ENCODE measurements at places on chromosomes 7 and 10.

- DNase-seq = no peak
Measured at GRCh38 chr10:122062831-122063674, 74.1 kb downstream of the TACC2 start.

GRCh38 chr7:142787034-142787768 lies 16.4 kb downstream of the PRSS2 start:
- no peak for DNase-seq

- DNase-seq = no peak
Measured at GRCh38 chr10:77799352-77799751, 127.2 kb downstream of the DLG5 start.

GRCh38 chr10:3716093-3716492 lies 68.9 kb downstream of the KLF6 start:
- DNase-seq = no peak

GRCh38 chr7:91067242-91067641 lies 197.0 kb upstream of the FZD1 start:
- DNase-seq = no peak

- no peak for DNase-seq
Measured at GRCh38 chr10:1310271-1310789, 254.1 kb downstream of the WDR37 start.

DNA sequence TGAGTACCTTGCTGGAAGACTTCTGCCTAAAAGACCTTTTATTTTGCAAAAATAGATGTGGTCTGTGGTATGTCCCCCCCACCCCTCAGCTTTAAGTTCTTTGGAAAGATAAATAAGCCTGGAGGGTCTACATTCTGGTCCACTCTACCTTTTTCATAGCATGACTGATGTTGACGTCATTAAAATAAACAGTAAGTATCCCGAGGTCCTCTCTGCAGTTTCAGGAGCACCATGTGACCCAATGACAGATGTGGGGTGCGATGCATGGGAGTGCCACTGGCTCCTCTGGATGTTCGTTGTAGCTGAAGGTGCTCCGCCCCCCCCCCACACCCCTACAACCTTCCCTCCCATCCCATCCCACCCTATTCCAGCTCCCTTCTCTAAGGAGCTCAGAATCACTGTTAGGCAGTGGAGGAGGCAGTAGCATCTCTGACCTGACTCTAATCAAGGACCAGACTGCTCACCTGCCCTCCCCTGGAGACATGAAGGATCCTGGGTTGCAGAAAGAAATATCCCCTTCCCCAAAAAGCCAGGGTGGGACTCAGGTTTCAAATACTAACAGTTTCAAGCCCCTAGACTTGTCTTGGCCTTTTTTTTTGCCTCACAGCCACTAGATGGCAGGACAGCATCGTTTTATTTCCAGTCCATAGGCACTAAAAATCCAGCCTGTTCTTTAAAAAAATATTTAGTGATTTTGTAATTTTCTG lies 25.1 kb downstream of the CASP7 start:
- DNase-seq = no peak

- DNase-seq = no peak
Measured at GRCh38 chr7:141352955-141353354, 198.3 kb upstream of the AGK start.

GRCh38 chr7:66399566-66399965 lies 194.4 kb downstream of the TPST1 start:
- no peak for DNase-seq

GRCh38 chr7:118420888-118421287 lies 196.4 kb downstream of the ANKRD7 start:
- no peak for DNase-seq

DNA sequence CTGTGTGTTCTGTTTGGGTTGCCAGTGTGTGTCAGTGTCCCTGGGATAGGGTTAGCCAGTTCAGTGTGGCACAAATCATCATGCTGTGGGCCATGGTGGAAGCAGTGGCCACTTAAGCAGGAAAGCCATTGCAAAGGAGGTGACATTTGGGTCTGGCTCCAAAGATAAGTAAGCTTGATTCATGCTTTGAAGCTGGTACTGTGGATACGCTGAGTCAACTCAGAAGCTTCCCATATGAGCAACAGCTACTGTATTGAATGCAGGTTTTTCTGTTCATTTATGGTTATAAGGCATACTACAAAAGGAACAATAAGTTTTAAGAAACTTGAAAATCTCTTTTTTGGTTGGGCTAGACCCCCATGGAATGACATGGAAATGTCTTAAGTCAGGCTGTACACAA lies 143.1 kb downstream of the BMPER start:
- DNase-seq = no peak

- peak; percentile 56 for DNase-seq
Measured at GRCh38 chr10:104333032-104333727, 5.1 kb downstream of the ITPRIP start.

GRCh38 chr7:46953008-46953407 lies 628.9 kb downstream of the TNS3 start:
- no peak for DNase-seq

- no peak for DNase-seq
Measured at GRCh38 chr7:157542068-157543021, 205.5 kb downstream of the DNAJB6 start.

- DNase-seq = no peak
Measured at GRCh38 chr7:6227294-6227846, 45.1 kb downstream of the CYTH3 start.

DNA sequence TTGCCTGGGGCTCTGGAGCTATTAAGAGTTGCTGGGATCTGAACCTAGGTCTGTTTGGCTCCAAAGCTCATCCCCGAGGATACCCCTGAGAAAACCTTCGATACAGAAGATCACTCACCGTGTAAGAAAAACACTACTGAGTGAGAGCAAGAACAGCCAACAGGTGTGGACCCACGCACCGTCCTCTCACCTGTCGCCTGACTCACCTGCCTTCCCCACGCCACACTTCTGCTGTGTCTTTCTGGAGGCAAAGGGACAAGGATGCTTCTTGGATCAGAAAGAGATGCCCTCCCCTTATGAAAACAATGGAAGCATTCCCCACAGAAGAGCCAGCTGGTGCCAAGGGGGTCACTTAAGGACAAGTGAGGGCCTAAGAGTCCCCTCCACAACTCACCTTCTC lies 46.7 kb downstream of the COL13A1 start:
- DNase-seq = no peak

- no peak for DNase-seq
Measured at GRCh38 chr7:101299511-101300464, 21.8 kb downstream of the IFT22 start.

DNA sequence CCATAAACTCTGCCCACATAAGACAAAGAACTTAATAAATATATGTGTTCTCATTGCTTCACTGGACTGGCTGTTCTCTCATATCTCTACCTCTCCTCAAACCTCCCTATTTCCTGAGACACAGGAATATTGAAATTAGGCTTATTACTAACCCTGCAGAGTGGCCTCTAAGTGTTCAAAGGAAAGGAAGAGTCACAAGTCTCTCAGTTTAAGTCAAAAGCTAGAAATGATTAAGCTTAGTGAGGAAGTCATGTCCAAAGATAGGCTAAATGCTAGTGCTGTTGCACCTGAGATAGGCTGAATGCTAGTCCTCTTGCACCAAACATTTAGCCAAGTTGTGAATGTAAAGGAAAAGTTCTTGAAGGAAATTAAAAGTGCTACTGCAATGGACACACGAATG lies 41.1 kb downstream of the GNAI1 start:
- DNase-seq = no peak

GRCh38 chr10:58373442-58373827 lies 11.8 kb upstream of the TFAM start:
- DNase-seq = no peak

DNA sequence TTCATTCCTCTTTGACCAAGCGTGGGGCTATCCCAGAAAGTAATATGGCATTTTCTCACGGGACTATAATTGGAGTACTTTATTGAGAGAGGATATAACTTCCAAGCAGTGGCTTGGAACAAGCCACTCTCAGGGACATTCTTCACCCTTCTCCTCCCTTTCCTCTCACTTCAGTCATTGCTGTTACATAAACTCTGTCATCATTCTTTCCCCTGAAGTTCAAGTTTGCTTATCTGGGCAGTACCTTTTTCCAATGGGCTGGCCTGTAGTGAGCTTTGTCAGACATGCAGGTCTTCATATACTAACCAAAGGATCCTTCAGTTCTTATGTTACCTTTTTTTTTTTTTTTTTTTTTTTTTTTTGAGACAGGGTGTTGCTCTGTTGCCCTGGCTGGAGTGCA lies 58.7 kb upstream of the KMT2E start:
- DNase-seq = no peak

DNA sequence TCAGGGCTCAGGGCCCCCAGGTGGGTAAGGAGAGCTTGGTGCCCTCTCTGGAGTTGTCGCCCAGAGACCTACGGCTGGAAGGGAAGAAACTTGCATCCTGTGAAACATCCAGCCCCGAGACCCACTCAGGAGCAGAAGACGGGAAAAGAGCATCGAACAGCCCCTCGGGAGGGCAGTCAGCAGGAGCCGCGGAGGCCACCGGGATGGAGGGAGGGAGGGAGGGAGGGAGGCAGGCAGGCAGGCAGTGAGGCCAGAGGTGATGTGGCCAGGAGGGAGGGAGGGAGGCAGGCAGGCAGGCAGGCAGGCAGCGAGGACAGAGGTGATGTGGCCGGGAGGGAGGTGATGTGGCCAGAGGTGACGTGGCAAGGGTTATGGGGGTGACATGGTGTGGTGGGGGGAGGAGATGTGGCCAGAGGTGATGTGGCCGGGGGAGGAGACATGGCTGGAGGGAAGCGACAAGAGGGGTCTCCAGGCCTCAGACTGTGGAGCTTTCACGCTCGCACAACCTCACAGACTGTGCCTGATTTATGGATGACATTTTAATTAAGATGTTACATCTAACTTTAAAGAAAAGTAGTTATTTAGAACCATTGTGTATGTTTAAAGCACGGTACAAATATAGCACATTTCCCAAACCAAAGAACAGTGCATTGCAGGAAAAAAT lies 141.1 kb downstream of the DIP2C start:
- no peak for DNase-seq

DNA sequence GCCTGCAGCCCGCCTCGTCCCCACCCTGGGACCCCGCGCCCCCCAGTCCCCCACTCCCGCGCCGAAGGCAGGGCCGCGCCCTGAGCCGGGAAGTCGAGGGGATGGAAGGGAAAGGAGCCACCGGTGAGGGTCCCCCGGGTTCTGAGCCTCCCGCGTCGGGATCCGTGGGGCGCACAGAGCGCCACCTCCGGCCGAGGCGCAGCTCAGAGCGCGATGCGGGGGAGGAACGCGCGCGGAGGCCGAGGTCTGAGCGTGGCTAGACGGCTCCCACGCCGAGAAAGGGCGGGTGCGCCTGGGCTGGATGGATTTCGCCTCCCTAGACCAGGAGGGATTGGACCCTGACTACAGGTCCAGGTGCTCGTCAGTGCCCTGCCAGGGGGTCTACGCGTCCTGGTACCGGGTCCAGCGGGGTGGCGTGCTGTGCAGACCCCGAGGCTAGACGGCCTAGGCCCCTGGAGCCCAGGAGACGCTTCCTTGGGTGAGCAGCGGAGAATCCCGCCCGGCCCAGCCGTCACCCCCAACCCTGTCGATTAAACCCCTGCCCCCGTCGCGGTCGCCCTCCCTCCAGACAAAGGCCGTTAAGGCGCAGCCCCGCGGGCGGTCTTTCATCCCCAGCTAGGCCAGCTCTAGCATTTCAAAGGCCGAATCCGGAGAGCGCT lies 986 bp upstream of the PDGFA start:
- no peak for DNase-seq

- DNase-seq = no peak
Measured at GRCh38 chr10:77219046-77219445, 418.6 kb downstream of the KCNMA1 start.

GRCh38 chr7:2120841-2121830 lies 111.6 kb downstream of the MAD1L1 start:
- DNase-seq = no peak

GRCh38 chr10:36383349-36383748 lies 741.3 kb upstream of the FZD8 start:
- DNase-seq = no peak

GRCh38 chr10:71547312-71547711 lies 150.6 kb downstream of the CDH23 start:
- no peak for DNase-seq

- DNase-seq = peak; percentile 23
Measured at GRCh38 chr7:121530227-121531174, 134.4 kb upstream of the FAM3C start.

DNA sequence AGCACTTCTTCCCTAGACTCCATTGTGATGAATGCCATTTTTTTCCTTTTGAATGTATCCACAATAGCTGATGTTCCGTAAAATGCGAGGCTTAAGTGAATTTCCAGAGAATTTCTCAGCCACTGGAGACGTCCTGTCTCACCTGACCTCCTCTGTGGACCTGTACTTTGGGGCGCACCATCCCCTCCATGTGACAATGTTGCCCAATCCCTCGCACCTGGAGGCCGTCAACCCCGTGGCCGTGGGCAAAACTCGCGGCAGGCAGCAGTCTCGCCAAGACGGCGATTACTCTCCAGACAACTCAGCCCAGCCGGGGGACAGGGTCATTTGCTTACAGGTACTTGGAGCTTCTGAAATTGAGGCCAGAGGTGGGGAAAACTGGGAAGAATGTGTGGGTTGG lies 20.2 kb downstream of the DHTKD1 start:
- no peak for DNase-seq

- DNase-seq = no peak
Measured at GRCh38 chr7:140645166-140645900, 4.7 kb upstream of the DENND2A start.

DNA sequence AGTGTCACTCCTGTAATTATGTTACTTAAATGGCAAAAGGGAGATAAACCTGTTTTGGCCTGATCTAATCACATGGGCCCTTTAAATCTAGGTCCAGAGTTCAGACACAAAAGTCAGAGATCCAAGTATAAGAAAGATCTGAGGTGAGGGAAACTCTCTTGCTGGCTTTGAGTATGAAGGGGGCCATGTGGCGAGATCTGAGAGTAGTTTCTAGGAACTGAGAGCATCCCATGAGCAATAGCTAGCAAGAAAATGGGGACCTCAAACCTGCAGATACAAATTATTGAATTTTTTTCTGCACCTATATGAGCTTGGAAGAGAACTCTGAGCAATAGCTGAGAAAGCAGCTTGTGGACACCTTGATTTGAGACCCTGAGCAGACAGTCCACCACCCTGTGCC lies 27.6 kb downstream of the ANKRD7 start:
- no peak for DNase-seq

DNA sequence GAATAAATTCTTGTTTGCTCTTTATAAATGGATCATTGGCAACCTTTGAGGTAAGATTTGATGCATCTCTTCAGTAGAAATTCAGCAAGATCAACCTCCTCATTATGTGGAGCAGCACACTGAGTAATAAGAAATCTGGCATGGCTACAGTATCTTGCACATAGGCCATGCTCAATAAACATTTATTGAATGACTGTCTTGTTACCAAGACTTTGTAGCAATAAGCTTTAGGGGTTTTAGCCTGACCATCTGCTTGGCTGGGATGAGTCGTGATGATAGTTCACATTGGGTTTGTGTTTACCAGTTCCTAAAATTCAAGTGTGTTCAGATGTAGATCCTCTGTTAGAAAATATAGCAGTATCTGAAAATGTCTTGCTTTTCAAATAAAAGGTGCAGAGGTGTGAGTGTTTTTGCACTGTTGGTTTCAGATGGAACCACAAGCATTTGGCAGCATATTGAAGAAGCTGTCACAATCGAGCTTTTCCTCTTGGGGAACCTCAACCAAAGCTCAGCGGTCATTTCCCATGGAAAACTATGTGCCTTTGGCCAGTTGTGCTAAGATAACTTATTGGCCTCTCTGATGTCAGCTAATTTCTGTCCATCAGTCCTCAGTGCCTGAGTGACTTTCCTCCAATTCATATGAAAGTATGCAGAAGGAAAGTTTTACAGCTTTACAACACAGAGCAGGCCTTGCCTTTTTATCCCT lies 442.6 kb downstream of the GFRA1 start:
- DNase-seq = no peak

- no peak for DNase-seq
Measured at GRCh38 chr7:112619343-112619742, 138.6 kb downstream of the LSMEM1 start.
